Osteocyte (in vitro differentiated cells): ENCODE measurements at places on chromosomes 2 and 18. TPM values are rescaled to one million over a fixed set of nuclear protein-coding genes. Genes with fewer than 3 reads are reported as not detected.

The LYG1 gene
- 1.1 and 1.8 TPM in 2 replicates for total RNA-seq

- no peak for DNase-seq
Observed at GRCh38 chr18:28718696-28719095, 541.8 kb upstream of the CDH2 start.

- DNase-seq = no peak
Observed at GRCh38 chr2:137888845-137889244, 75.4 kb upstream of the HNMT start.

DNA sequence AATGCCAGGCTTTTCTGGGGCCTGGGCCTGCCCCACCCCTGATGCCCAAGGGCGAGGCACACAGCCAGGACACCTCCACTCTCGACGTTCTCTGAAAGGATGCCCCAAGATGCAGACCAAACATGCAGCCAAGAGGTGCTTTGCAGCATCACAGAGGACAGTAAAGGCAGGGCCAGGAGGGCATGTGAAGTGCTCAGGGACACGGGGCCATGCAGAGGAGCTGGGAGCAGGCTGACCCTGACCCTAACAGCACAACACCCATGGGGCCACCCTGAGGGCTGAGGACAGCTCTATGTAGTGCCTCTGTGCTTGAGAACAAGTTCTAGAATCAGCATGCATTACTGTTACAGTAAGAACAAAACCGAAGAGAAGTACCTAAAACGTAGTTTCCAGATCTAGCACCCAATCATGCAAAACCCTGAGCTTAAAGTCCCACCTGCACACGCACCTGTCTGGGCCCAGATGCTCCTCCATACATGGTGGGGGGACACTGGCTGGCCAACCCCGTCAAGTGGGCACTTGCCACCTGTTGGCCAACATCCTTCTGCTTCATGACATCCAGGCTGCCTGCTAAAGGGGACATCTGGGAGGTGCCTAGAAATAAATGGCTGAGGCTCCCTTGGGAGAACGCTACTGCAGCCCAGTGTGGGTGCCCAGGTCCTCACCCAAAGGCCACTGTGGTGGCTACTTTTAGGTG lies 15.4 kb downstream of the HS6ST1 start:
- DNase-seq = no peak

GRCh38 chr2:66433945-66434678 lies 813 bp upstream of the MEIS1 start:
- no peak for DNase-seq

The ADD2 gene
- not detected in 2 replicates for total RNA-seq

The STPG4 gene
- total RNA-seq = 0.37 and 0.56 TPM in 2 replicates

- no peak for DNase-seq
Observed at GRCh38 chr2:8799004-8799403, 38.4 kb downstream of the KIDINS220 start.
